ENCODE measurements at places on chromosomes 6 and 20.

- no peak for DNase-seq
Observed at GRCh38 chr20:49171909-49172308, 16.2 kb downstream of the STAU1 start.

DNA sequence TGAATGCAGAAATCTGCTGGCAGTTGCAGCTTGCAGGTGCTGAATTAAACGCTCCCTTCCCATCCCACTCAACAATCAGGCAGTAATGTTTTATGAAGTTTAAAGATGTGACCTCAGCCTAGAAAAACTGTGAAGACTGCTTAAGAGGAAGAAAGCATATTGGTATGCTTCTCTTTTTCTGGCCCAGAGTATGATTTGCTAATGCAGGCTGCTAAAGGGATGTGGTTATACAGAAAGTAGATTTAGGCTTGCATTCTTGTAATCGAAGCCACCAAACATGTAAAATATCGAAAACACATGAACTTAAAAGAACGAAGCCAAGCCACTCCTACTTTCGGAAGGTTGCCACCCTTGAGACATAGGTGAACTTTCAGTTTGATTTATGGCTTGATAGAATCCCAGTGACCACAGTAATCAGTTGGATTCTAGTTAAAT lies 40.7 kb downstream of the MAP3K5 start:
- DNase-seq, result no peak

DNA sequence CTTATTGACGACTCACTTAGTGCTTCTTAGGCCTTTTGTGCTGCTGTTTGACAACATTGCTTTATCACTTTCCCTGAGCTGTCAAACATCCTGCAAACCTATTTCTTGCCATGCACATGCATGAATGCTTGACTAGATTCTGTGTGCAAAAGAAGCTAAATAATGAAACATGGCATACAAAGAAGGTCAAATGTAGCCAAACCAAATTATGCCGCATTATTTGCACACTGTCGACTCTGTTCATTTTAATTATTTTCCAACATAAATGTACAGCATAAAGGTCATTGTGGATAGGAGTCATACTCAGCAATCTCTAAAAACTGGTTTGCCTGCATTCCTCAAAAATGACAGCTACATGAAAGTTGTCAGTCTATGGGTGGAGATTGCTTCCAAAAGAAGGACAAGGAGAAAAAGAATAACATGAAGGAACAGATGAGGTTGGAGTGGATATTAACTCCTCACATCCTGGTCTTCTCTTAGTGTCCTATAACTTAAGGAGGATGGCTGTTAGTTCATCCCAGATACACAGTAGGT lies 123.1 kb upstream of the STXBP5 start:
- no peak for DNase-seq

- DNase-seq, result no peak
Observed at GRCh38 chr20:8057871-8058270, 38.3 kb upstream of the TMX4 start.

Data from activated T-cell treated with anti-CD3 and anti-CD28 coated beads for 1 hour (primary cell).